ENCODE measurements at places on chromosomes 1 and 21. TPM values are rescaled to one million over a fixed set of nuclear protein-coding genes. Genes with fewer than 3 reads are reported as not detected.
A peak's percentile ranks its signal among the peaks of the same experiment; 100 is the strongest.

The ACTL8 gene
- polyA plus RNA-seq = not detected

The C1QC gene
- polyA plus RNA-seq = 7.0 TPM

The KISS1 gene
- polyA plus RNA-seq = not detected

The HAO2 gene
- not detected for polyA plus RNA-seq

The KLHDC8A gene
- polyA plus RNA-seq = not detected

The OR6N1 gene
- not detected for polyA plus RNA-seq

The FALEC gene
- not detected for polyA plus RNA-seq

The SLC35E2B gene
- polyA plus RNA-seq = 17.7 TPM

The EPHA10 gene
- not detected for polyA plus RNA-seq

DNA sequence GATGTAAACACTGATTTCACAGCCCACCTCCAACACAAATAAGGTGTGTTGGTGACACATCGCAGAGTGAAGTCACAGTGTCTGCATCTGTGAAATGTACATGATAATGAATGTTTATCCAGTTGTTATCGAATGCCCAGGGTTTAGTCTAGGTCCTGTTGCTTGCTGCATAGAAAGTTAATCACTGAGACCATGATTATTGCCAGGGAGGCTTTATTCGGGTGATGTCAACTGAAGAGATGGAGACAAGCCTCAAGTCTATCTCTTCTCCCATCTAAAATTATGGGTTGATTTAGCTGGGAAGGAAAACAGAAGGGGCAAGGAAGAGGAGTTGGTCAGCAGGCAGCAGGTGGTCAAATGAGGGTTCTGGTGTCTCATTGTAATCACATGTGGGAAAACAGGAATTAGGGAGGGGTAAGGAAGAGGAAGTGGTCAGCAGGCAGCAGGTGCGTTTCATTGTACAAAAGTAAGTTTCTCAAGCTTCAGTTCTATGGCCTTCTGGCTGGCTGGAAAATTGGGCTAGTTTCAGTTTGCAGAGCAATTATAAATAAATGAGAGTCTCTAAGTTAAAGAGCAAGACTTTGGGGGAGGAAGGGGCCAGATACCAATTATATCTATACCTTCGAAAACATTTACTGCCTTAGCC, 146.3 kb upstream of the DNAH14 start:
- no peak for DNase-seq

- DNase-seq = no peak
These were observed 443.2 kb downstream of the CAMTA1 start for GRCh38 chr1:7228252-7228961.

- no peak for DNase-seq
These were observed 13.6 kb downstream of the DNAJC11 start for GRCh38 chr1:6688001-6688400.

GRCh38 chr21:29178926-29179325, 48.5 kb downstream of the MAP3K7CL start:
- no peak for DNase-seq

DNA sequence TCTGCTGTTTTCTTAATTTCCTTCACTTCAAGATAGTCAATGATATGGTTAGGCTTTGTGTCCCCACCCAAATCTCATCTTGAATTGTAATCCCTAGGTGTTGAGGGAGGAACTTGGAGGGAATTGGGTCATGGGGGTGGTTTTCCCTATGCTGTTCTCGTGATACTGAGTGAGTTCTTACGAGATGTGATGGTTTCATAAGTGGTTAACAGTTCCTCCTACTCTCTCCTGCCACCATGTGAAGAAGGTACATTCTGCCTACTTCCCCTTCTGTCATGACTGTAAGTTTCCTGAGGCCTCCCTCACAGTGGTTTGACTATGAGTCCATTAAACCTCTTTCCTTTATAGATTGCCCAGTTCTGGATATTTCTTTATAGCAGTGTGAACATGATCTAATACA, 74.0 kb upstream of the SAMSN1 start:
- DNase-seq = peak; percentile 20

DNA sequence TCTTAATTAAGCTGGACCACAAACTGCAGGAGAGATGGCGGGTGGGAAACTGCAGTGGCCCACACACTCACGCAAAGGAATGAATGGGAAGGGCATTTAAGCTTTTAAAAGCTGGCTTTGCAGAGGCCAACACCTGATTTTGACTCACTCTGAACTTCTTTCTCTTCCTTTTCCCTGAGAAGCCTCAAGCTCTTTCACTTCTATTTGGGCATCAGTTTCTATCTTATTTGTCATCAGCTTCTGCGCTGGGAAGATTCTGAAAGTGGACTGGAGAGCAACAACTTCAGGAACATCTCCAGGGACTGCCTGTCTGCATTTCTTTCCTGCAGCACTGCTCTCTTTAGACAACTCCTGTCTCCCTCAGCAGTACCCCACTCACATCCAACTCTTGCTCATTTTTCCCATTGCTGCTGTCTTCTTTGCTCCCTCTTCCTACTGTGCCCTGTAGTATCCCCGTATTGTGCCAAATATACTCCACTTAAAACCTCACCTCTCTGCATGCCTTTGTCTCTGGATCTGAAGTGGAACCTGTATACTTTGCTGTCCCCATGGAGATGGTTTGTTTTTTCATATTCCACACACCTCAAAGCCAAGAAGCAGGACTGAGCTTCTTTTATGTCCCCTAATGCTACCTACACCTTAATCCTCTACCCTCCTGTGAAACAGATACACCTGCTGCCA, 143.3 kb upstream of the JUN start:
- no peak for DNase-seq

- DNase-seq = no peak
These were observed 256.7 kb upstream of the CAMK1G start for GRCh38 chr1:209326831-209327230.

GRCh38 chr1:21761052-21761451, 21.9 kb downstream of the USP48 start:
- DNase-seq = peak; percentile 25

- DNase-seq = peak; percentile 37
These were observed at the start of gene ABCG1 for GRCh38 chr21:42218836-42219605. Gene ABCG1, plus strand, starts transcription at chr21:42219140. Its CDS starts 123 bp downstream, at chr21:42219263.

DNA sequence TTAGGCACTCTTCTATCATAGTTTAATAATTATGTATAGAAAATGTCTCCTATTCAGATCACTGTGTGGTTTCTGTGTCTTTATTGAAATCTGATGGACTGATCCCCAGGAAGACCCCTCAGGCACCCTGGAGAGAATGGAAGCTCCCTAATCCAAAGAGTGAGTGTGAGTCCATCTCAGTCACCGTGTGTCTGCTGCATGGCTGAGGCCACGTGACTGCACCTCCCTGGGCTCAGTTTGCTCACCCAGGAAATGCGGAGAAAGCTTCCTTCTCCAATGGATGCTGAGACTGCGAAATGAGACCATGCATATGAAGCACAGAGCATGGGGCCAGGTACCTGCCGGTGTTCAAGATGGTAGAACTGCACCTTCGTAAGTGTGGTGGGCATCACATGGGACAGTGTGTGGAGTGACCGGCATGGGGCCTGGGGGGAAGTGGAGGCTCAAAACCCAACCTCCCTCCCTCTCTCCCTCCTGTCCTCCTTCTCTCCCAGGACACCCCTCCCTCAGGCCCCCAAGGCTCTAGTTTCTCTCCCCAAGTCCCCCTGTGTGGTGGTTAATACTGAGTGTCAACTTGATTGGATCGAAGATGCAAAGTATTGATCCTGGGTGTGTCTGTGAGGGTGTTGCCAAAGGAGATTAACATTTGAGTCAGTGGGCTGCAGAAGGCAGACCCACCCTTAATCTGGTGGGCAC, 557.5 kb downstream of the PTPRU start:
- DNase-seq = no peak

DNA sequence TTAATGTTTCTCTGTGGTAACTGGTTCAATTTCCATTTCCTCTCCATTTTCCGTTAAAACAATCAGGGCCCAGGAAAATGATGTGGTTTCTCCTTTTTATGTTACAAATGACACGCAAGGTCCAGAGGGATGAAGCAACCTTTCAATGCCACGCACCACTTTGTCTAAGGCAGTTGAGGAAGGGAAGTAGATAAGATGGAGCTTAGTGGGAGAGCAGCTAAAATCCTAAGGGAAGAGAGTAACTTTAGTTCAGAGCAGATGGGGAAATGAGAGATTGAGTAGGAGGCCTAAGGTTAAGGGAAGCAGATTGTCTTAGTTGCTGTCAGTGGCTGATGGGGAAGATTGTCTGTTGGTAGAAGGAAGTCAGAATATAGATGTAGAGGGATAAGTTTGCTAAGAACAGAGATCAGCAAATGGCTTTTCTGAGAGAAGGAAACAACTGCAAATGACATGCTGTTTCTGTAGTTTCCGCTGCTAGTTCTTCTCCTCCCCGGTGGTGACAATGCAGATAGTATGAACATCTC, 660 bp downstream of the CD1C start:
- DNase-seq = peak; percentile 74

GRCh38 chr1:115702959-115703358, 61.2 kb downstream of the VANGL1 start:
- no peak for DNase-seq

DNA sequence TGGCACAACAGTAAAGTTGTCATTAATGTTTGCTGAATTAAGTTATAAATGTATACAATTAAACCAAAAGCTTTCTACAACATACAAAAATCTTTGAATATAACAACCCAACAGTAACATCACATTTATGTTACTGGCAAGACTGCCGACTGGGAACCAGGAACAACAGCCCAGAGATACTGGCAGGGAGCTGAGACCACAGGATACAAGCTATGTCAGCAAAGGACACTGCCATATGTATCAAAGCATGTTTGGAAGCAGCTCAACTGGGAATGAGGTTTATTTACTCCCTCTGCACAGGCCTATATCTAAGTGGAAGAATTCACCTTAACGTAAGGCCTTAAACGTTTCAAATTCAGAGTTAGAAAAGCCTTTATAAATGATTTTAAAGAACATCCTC, 50.4 kb downstream of the ARHGAP29 start:
- no peak for DNase-seq

- DNase-seq = no peak
These were observed 712 bp downstream of the KCNA2 start for GRCh38 chr1:110605446-110605845.

DNA sequence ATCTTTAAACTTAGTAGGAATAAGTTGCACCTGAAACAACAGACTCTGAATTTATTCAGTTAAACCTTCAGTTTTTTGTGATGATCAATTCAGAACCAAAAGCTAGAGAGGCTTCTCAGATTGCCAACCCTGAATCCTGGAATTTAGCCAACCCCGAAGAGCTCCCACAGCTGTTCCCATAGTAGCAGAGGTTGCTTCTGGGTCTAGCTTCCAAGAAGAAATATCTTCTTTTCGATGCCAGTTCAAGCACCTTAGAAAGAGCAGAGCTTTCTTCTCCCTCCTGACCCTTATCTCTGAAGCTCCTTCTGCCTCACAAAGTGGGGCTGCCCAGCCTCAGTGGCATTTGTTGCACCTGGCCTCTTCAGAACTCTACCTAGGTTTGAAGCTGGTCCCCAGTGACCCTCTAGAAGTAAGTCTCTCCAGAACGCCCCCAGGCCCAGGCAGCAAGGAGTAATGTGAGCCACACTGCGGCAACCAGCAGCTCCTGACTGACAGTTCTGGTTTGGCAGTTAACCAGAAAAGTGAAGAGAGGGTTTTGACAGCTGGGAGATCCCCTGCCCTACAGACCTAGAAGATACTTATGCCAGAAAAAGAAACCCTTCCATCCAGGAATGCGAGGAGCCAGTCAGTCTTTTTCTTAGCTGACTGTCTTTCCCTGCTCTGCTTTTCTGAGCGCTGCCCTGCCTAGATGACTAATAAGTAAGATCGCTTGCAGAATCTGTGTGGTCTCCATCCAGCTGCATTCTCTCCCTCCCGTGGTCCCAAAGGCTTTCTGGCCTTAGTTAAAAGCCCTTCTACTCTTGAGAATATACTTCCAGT, 165.9 kb downstream of the ADGRL4 start:
- DNase-seq = no peak

- no peak for DNase-seq
These were observed 13.6 kb downstream of the IGSF21 start for GRCh38 chr1:18121072-18121820.

- DNase-seq = no peak
These were observed 34.3 kb downstream of the SMG7 start for GRCh38 chr1:183506561-183506960.

DNA sequence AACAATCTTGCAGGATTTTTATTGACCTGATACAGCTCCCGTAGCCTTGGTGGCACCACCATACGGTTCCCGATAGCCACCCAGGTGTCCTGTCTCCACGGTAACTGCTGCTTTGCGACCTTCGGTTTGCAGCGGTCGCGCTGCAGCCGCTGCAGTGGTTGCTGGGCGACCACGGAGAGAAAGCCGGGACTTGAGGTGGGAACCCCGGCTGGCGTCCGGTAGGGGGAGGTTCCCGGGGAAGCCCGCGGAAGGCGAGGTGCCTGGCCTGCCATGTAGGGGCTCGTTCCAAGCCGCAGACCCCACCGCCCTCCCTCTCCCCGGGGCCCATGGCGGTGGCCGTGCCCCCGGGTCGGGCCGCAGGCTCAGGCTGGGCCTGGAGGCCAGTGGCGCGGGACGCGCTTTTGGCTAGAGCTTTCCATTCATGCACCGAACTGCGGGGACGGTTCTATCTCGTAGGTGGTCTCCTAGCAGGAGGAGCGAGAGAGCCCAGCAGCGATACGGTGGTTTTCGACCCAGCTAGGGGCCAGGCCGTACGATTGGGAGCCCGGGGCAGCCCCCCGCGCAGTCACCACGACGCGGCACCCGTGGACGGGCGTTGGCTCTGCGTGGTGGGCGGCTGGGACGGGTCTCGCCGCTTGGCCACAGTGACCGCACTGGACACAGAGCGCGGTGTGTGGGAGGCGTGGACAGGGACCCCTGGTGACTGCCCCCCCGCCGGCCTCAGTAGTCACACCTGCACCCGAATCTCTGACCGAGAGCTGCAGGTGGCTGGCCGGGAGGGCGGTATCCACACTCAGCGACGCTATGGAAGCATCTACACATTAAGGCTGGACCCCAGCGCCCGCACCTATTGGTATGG, at the start of gene KLHDC9:
Gene KLHDC9, plus strand, starts transcription at position 152 of the 859 bp plus-strand sequence. Its CDS starts 175 bp downstream, at position 327.
- DNase-seq = no peak

DNA sequence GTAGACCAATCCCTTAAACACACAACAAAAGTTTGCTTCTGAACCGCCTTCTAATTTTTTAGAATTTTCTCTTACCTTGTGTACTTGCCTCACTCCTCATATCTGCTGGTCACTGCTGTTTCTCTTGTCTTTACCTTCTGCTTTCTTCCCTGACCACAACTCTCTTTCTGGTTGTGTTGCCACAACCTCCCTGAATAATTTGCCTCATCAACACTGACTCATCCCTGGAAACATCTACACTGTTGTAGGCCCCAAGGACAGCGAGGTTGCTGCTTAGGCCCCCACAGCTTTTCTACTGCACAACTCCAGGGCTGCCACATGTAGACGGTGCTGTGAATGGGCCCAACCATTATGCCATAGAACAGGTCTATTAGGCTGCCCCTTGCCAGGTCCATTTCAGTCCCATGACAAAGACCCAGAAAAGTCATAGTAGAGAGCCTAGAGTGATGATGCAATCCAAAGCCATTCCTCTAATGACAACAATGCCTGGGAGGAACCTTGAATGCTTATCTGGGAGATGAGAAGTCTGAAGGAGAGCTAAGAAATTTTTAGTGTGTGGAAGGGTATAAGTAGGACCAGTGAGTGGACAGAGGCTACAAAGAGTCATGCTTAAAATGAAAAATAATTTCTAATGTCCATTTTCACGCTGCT, 36.6 kb upstream of the LCE5A start:
- no peak for DNase-seq

Measured in CD14-positive monocyte (primary cell).